ENCODE measurements at places on chromosomes 12 and 14. TPM values are rescaled to one million over a fixed set of nuclear protein-coding genes. Genes with fewer than 3 reads are reported as not detected.

GRCh38 chr12:23493672-23494071 is 455.8 kb downstream of the SOX5 start:
- no peak overlapping the region for H3K27ac ChIP-seq
- H3K4me3 ChIP-seq: no peak overlapping the region
- H3K27me3 ChIP-seq: no peaks in the 10 kb centered on the region
- no peak for DNase-seq
- no peaks in the 10 kb centered on the region for H3K4me1 ChIP-seq
- peaks cover 5% of the 10 kb centered on the region for H3K36me3 ChIP-seq

GRCh38 chr14:104855532-104856090 is 9.5 kb upstream of the CEP170B start:
- DNase-seq: peak; percentile 62
- no peak overlapping the region for H3K4me3 ChIP-seq
- H3K4me1 ChIP-seq: no peaks in the 10 kb centered on the region
- H3K27me3 ChIP-seq: peaks cover 18% of the 10 kb centered on the region
- H3K27ac ChIP-seq: no peak overlapping the region

DNA sequence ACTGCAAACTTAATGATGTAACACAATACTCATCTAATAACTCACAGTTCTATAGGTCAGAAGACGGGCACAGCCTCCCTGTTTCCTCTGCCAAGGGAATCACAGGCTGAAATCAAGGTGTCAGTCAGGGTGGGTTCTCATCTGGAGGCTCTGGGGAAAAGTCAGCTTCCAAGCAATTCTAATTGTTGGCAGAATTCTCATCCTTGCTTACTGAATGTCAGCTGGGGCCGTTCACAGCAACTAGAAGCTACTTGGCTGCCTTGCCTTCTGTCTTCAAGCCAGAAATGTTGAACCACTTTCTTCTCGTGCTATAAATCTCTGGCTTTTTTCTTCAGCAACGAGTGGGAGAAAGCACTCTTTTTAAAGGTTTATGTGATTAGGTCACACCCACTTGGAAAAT is 80.1 kb upstream of the PDZRN4 start:
- DNase-seq: no peak
- no peaks in the 10 kb centered on the region for H3K27me3 ChIP-seq
- no peaks in the 10 kb centered on the region for H3K4me1 ChIP-seq
- no peak overlapping the region for H3K4me3 ChIP-seq
- no peaks in the 10 kb centered on the region for H3K36me3 ChIP-seq

The FLRT2 gene
- 127 TPM for total RNA-seq

The DDX54 gene
- total RNA-seq: 66.1 TPM

The KRT81 gene
- 0.31 TPM for total RNA-seq
